Mucosa of gallbladder (tissue), 1 donor: ENCODE measurements at places on chromosomes 6 and 20. TPM values are rescaled to one million over a fixed set of nuclear protein-coding genes. Genes with fewer than 3 reads are reported as not detected.

C6orf132 gene
- 41.2 TPM for total RNA-seq

- DNase-seq: no peak
Observed at GRCh38 chr6:150775415-150776203, 89.9 kb upstream of the MTHFD1L start.

DNA sequence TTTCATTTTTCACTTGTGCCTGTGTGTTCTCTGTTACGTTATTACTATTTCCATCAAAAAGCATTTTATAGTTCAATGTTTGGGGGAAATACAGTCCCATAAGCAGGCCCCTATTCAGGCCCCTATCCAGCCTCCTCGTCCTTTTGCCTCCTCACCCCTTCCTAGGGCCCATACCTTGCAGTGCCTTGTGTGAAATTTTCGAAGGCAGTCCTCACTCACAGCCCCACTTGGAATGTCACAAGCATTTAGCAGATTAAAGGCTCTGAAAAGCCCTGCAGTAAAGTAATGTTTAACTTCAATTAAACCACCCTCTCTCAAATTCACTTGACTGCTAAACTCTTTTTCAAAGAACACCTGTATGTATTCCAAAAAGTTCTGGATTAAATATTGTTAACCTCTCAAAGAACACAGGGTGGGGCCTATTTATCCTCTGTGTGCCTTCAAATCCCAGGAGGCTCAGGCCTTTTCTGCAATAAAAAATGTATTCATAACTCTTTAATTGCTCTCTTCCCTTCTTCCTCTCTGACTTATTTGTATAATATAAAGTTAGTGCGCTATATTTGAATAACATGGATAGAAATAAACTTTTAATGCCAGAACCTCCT, 202.5 kb downstream of the FOXA2 start:
- no peak for DNase-seq

DNA sequence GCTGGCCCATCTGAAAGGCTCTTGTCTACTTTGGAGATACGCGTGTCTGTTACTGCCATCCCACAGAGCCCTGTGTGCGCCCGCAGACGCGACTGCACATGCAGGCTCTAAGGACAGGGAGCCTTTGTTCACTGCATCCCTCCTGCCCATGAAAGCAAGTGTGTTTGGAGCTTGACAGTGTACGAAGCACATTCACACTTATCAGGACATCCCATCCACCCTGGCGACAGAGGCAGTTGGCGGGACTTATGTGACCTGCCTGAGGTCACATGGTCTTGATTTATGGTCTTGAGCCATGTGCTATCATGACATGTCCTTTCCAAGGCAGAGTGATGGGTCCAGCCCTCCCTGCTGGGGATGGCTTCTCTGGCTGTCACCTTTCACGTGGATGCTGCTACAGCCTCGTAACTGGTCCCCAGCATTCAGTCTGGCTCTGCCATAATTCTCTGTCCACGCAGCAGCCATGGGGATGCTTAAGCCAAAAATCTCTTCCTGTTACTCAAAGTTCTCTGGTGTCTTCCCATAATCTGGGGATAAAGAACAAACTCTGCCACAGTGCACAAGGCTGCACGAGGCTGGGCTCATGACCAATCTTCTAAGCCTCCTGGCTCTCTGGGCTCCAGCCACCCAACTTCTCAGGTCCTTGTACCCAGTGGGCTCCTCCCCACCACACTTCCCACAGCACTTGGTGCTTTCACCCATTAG, 36.3 kb upstream of the FAM83D start:
- DNase-seq: no peak

AKIRIN2 gene
- total RNA-seq: 43.1 TPM
